NCI-H524 treated with DMSO at 0.1 percent for 48 hours (cell line): ENCODE measurements at places on chromosomes 3 and 15.

DNA sequence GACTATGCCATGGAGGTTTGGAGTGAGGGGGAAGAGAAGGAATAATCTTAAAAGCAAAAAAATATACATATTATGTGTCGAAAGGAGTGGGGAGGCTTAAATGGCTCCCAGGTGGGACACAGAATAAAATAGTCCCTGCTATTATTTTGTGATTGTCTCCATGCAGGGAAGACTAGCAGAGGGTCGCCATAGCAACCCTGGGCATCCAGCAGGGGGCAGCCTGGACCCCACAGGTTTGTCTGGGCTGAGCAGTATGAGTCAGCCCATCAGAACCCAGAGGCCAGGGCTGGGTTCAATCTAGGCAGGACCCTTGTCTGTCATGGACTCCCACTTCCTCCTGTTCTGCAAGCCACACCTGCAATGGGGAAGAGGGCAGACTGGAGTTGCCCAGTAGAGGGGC lies 17.6 kb upstream of the LINGO1 start:
- no peak for DNase-seq

DNA sequence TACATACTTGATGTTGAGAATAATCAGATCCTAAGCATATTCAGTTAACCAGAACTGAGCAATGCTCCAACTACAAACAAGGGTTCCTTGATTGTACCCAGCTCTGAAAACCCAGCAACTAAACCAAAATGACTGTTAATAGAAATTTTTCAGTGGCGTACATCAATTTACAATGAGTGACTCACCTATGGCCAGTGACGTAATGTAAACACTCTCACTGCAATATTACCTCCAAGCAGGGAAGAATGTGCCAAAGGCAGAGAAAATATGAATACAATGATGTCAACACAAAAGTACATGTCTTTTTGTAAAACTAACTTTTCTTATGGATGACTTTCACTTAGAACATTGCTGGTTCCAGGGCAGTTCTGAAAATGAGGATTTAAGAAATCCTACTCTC lies 611.3 kb downstream of the EDEM1 start:
- no peak for DNase-seq

DNA sequence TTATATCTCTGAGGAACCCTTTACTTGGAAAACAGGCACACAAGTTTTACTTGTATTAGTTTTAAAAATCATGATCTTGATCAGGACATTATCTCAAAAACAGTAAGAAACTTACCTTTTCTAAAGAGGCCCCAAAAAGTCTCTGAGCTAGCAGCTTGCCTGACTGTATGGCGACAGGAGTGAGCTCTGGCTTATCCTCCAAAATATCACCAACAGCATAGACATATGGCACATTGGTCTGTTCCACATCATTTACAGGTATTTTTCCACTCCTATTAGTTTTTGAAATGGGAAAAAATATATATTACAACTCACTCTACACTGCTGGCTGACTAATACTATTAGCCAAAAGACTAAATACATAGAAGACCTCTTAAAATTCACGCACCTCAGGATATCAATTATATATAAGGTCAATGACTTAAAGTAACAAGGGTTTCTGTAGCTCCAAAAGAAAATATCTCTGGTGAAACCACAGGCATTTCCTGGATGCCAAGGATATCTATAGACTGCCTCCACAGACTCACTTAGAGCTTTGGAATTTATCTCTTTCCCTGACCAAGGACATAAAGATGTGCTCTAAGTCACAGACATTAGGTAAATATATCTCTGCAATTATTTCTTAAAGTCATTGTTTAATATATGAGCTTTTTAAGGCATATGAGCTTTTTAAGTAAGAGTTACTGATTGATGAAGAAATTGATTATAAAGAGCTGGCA lies 33.1 kb downstream of the TXNRD3 start:
- no peak for DNase-seq

DNA sequence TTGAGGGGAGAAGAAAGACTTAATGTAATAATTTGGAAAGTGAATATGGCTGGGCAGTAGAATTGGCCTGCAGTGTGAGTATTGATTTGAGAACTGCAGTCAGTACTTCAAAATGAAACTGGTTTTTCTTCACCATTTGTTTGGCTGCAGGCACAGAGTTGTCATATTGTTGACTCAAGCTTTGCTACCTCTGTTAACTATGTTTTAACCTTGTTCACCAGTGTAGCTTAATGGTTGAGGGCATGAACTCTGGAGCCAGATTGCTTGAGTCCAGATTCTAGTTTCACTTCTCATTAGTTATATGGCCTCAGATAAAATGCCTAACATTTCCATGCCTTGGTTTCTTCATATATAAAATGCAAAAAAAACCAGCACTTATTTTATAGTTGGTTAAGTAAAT lies 64.1 kb downstream of the CFAP44 start:
- DNase-seq, result no peak

DNA sequence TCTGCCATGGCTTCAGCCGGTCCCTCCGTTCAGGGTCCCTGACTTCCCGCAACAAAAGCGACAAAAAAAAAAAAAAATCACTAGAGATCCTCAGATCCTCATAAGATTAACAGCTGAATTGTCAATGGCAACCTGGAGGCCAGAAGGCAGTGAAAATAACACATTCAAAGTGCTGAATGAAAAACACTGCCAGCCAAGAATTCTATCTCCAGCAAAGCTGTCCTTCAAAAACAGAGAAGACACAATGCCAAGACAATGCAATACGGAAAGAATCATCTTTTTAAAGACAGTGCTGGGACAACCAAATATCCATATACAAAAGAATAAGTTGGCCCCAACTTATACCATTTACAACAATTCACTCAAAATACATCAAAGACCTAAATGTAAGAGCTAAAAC lies 21.6 kb downstream of the MTHFS start:
- no peak for DNase-seq

DNA sequence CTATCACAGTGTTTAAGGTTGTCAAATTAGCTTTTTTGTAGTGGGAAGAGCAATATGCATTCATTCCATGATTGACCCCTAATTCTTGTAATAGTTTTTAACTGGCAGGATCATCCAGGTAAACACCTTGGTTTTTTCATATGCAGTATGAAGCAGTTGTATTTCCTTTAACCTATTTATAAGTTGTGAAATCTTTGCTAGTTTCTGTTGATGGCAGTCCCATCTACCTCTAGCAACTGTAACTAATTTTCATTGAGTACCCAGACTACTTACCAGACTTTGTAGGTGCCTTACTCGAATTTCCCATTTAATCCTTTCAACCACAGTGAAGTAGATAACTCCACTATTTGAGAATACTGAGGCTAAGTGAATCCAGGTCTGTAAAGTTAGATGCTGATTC lies 6.1 kb downstream of the FXR1 start:
- no peak for DNase-seq

DNA sequence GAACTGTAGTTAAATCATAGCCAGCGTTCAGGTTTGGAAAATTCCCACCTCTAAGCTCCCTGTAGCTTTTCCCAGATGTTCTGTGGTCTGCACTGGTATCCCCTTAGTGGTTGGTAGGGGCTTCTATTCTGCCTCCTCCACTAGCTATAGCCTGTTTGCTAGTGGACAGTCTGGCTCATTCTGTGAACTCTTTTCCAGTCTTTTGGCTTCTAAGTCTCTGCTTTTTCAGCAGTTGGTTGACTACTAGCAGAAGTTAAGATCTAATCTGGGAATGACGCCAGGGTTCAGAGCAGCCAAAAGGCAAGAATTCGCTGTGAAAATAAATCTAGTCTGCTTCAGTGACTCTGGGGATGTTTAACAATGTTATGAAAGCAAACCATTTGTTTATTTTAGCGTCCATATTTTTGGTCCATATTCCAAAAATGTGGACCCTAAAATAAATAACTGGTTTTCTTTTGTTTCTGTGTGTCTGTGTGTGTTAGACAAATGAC lies 73.7 kb upstream of the WDR72 start:
- no peak for DNase-seq

GRCh38 chr3:123112232-123112631 lies 45.4 kb downstream of the PDIA5 start:
- no peak for DNase-seq

DNA sequence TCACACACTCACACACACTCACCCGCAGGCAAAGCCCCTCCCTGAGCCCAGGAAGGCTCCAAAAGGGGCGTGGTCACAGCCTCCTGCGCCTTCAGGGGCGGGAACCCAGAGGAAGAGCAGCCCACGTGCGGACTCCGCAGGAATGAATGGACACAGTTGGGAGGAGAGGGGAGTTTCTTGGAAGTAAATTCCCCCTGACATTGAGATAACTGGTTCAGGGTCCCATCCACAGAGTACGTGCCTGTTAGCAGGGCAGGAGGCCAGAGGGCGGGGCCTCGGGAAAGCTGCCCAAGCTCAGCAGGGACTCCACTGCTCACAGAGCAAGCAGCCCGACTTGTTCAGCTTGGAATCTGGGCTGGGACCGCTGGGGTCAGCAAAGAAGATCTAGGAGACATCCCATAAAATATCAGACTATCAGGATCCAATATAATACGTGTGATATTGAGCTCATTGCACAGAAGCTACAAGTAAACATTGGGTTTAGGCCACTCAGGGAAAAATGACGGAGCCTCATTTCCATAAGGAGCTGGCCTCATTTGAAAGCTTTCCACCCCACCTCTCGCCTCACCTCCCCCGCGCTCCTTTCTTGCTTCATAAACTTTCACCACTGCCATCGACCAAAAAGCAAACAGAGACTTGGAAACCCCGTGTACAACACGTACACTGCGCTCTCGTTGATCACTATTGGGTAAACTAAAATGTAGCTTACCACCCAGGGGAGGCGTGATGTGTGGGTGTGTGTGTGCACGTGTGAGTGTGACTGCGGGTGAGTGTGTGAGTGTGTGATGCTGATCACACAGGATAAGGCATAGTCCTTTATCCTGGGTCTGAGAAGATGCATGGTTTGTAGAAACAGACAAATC lies 36.0 kb downstream of the TM2D3 start:
- no peak for DNase-seq

- DNase-seq, result no peak
Observed at GRCh38 chr3:122000936-122001605, 21.0 kb downstream of the ILDR1 start.

DNA sequence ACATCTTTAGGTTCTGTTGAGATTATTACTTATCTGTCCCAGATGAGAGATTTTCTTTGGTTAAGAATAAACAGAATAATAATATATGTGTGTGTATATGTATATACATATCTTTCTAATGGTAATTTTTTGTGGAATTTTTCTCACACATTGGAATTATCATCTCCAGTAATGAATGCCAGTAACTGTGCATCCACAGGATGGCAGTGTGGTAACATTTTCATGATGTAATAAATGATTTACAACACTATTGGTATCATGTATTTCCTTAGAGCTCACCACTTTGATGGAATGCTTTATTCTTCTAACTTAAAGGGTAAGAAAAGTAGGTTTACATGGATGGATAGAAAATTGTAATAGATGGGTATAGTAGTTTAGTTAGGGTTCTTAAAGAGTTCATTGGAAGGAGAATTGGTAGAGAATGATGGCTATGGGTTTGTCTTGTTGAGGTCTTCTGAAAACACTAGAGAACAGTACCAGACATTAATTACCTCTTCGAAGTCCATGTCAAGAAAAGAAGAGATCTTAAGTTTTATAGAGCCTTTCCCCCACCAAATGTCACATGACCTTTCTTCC lies 78.1 kb downstream of the STT3B start:
- DNase-seq, result no peak

DNA sequence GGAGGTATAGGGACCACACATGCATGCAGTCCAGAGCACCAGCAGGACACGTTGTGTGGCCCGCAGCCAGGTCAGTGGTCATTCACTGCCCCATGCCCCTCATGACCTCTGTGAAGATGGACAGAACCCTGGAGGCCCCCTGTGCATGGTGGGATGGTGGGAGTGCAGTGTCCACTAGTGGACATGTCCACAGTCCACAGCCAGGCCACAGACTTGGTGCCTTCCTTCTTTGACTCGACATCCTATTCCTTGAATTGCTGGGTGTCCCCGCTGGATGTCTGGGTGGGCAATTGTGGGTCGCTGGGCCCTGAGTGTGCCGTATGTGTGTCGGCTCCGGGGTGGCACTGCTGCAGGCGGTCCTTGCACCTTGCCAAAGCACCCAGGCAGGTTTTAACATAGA lies 35.7 kb downstream of the KLF15 start:
- DNase-seq, result no peak

- DNase-seq, result no peak
Observed at GRCh38 chr3:128706086-128706615, 19.8 kb upstream of the RAB7A start.

GRCh38 chr3:137771401-137772213 lies 7.5 kb downstream of the SOX14 start:
- no peak for DNase-seq

DNA sequence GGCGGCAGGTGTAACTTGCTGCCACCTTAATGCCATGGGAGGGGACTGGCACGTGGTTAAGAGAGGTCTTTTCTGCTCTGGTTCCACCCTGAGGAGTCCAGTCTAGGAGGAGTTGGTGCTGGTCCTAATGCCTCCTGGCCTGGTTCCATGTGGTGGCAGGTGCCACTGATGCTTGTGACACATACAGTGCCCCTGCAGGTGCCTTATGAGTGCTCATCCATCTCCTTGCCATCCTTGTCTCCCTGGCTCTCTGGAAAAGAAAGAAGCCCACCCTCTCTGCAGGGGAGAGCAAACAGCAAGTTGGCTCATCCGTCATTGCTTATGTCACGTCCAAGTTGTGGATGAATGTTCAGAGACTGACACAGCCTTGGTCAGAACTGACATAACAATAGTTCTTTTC lies 175.8 kb upstream of the DPH6 start:
- no peak for DNase-seq

DNA sequence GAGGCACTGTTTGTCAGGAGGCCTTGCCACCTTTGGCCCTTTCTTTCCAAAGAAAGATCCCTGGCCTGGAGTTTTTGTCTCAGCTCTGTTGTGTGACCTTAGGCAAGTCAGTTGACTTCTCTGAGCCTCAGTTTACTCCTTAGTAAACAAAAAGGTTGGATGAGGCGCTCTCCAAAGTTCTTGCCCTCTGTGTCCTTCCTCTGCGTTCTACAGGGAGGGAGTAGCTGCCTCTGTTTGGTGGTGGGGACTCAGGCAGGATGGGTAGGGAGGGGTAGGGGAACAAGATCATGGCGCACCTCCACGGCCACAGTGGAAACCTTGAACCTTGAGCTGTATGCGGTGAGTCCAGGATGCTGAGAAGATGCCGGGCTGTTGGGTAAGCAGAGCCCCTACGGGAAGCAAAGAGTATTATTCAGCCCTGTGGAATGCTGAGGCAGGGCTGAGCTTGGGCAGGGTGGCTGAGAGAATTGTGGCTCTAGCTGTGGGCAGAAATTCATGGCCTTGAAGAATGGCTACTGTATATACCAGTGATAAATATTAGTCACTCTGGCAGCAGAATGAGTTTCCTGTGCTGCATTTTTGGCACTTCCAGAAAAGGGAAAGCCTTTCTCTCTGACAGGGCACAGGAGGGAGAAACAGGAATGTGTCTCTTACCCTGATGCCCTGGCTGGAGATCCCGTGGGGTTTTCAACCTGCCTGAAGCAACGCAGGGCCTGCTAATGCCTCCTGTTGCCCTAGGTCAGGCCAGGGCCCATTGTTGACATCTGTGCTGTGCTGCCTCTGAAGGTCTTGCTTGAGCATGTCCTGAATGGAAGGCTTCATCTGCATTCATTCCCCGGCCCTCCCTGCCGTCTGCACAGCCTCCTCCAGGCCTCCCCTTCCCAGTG lies 39.9 kb downstream of the SMAD3 start:
- no peak for DNase-seq

- no peak for DNase-seq
Observed at GRCh38 chr3:13404626-13405452, 15.3 kb downstream of the NUP210 start.

GRCh38 chr3:57557085-57557537 lies 1.0 kb downstream of the PDE12 start:
- DNase-seq, result no peak

- no peak for DNase-seq
Observed at GRCh38 chr3:159936541-159936940, 52.1 kb upstream of the IL12A start.

- no peak for DNase-seq
Observed at GRCh38 chr3:124316034-124316287, 324.0 kb upstream of the ROPN1 start.
